Stimulated activated naive CD8-positive, alpha-beta T cell treated with anti-CD3 and anti-CD28 coated beads, Interleukin-15, Interleukin-2, amounts not matched to agents 100 U/mL and 50 U/mL, for 24 hours (primary cell): ENCODE measurements at places on chromosomes 6 and 20.

DNA sequence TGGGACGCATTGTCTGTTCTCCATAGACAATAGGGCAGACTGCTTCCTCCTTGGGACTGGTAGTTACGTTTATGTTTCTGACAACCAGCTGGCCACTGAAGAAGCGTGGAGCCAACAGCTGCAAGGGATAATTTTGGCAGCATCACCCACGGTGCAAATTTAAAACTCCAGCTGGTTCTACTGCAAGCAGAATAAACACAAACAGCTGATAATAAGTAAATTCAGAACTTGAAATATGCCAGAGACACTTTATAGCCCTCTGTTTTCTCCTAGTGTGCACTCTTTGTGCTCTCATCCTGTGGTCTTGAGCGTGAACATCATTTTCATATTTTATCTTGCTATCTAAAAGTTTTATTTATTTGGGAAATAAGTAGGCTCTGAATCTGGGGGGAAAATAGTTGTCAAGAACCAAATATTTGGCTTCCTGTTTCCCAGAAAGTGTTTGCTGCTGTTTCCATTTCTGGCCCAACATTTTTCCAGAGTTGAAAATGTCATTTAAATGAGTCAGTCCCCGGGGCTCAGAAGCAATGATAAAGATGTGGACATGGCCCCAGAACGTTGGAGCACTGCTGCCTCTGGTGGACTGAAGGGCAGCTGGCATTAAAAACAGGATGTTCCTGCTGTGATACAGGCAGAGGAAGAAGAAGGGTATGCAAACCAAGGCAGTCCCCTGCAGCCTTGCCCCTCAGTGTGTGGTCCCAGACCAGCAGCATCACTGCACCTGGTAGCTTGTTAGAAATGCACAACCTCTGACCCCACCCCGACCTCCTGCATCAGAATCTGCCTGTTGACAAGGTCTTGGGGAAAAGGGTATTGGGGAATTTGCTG is 12.5 kb upstream of the THBD start:
- no peak for DNase-seq

DNA sequence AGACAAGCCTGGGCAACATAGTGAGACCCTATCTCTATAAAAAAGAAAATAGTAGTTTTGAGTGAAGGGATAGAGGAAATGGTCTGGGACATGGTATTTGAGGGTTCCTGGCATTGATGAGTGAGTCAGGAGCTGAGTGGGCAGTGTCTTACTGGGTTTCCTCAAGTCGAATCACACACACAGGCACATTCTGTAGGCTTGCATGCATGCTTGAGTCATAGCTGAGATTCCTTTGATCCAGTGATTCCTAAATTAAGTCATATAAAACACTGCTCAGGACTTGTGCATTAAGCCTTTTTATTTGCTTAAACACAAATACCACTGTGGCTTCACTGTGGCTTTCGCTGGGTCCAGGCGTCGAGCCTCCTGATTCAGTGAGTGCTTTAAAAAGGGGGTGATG is 71.8 kb upstream of the TMEM181 start:
- no peak for DNase-seq

DNA sequence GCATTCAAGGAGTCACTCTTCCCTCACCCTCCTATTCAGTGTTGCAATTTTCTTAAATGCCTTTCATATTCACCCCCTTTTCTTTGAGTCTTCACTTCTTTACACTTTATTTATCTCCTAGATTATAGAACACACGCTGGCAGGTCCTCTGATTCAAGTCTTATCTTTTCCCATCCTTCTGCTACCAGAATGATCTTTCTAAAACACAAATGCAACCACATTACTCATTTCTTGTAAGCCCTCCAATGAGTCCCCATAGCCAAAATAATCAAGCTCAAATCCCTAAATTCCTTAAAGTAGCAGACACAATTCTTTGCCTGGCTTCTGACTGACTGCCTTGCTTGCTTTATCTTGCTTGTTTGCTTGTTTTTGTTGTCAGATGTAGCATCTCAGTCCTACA is 920.0 kb downstream of the TFAP2A start:
- DNase-seq = no peak

DNA sequence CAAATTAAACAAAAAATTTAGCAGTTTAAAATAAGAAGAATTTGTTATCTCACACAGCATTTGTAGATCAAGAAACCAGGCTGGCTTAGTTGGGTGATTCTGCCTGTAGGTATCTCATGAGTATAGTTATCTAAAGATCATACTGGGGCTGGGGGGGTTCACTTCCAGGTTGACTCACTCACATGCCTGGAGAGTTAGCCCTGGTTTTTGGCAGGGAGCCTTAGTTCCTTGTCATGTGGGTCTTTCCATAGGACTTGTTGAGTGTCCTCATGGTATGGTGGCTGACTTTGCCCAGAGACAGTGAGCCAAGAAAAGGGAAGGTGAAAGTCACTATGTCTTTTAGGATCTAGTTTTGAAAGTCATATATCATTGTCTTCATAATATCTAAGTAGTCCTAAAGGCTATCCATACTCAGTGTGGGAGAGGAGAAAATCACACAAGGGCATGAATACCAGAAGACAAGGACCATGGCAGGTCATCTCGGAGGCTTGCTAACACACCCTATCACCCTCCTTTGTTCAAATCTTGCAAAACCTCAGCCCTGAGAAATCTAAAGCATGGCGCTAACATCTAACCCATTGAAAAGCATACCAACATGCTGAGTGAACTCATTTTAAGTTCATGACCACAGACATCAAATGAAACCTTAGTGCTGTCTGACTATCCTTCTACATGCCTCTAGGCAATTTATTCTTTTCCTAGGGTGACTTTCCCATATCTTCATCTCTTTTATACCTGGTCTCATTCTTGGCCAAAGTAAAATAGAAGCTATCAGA is 39.2 kb downstream of the CYP24A1 start:
- DNase-seq = no peak

DNA sequence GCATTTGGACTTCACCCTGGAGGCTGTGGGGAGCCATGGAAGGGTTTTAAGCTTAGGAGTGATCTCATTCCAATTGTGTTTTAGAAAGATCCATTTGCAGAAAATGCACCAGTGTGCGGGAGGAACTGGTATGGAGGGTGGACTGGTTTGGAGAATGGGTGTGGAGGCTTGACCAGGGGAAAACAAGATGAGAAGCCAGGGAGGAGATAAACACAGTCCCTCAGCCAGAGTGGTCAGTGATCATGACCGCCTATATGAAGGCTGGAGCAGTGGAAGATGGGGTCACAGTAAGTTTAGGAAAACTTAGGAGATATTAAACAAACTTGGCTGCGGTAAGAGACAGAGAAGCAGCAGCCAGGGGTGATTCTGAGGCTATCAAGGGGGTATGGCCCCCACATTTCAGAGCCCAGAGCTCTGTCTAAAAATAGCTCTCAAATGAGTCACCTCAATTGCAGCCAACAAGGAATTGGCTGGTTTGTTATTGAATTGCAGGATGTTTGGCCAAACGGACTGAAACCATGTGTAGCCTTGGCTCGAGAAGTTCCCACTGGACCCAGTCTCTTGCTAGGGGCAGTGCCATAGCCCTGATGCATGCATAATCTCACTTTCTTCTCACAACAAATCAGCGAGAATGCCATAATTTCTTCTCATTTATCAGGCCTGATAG is 159.9 kb upstream of the TOP1 start:
- no peak for DNase-seq

DNA sequence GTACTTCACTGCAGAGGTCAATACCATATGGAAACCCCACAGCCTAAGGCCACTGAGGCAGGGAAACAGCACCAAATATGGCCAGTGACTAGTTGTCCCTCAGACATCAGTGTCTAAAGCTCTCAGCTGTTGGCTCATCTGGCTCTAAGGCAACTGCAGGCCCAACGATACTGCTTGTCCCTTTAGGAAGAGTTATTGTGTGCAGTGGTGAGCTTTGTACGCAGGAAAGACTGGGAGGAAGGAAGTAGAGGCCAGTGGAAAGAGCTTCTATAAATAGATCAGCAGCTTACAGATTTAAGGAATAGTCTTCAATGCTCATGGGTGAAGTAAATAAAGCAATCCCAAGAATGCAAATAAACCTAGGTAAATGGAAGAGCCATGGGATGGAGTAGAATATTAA is 29.3 kb downstream of the DNAAF9 start:
- DNase-seq = no peak
